ENCODE measurements at places on chromosomes 4 and X.
A peak's percentile ranks its signal among the peaks of the same experiment; 100 is the strongest.

DNA sequence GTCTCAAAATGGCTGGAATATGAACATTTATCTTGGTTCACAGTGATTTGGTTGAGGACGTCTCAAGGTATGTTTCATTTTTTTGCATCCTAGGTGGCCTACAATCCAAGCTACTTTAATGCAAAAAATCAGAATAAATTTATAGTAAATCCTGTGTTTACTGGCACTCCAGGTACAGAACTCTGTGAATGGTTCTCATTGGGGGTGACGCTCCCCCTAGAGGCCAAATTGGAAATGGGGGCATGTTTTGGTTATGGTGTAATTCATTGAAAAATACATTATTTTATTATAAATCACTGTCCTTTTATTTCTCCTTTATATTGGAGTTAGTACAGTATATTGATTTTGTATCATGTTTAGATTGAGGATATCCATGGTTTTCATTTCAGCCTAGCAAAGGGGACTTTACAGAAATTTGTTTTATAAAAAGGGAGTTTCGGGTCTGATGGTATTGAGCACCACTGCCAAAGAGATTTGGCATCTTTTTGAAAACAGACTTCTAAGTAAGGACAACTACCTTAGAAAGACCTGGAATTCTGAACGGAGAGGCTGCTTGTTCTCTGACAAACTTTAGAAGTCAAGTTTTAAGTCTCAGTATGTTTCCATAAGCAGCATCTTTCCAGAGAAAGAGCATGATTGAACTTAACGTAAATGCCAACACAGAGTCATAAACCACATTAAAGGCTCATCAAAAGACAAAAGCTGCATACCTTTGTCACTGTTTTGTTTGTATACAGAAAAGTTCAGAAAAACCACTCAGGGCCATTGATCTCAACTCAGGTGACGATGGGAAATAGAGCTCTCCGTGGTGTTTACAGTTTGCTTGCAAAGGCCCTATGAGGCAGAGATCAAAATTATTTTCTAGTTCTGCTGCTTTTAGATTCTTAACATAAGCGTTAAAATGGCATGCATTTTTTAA, 19.4 kb downstream of the MTM1 start:
- no peak for DNase-seq

GRCh38 chr4:122992641-122993040, 70.2 kb upstream of the NUDT6 start:
- no peak for DNase-seq

DNA sequence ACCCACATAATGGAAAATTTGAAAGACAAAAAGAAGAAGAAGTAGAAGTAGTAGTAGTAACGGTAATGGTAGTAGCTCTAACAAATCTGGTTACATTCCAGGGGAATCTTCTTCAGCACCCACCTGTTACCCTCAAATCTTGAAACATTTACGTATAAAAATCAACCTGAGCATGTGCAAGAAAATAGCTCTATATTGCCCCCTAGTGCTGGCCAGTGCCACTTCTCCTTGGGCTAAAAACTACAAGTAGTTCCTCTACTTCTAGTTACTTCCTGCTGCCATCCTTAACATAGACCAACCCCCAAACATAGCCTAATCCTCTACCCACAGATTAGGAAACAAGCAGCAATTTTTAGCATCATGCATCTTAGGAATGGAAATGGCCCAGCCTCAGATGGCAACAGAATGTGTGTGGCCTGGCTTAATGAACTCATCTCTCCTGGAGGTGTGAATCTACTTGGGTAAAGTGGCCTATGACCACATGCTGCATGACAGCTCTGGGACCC, 3.1 kb downstream of the PDGFC start:
- DNase-seq = peak; percentile 90

DNA sequence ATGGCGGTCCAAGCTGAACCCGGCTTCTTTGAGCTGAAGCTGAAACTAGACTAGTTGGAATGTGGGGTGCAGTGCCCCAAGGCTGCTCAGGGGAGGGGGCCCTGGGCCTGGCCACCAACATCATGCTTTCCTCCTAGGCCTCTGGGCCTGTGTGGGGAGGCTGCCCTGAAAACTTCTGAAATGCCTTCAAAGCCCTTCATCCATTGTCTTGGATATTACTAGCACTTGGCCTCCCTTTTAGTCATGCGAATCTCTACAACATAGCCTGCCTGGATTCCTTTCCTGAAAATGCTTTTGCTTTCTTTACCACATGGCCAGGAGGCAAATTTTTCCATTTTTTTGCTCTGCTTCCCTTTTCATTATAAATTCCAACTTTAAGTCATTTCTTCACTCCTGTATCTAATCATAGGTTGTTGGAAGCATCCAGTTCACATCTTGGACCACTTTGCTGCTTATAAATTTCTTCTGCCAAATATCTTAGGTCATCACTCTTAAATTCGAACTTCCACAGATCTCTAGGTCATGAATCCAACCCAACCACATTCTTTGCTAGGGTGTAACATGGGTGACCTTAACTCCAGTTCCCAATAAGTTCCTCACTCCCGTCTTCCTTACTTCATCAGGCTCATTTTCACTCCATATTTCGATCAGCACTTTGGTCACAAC, 103.4 kb downstream of the DDIT4L start:
- DNase-seq = no peak

GRCh38 chrX:139680356-139680755, 27.6 kb downstream of the MCF2 start:
- no peak for DNase-seq

GRCh38 chrX:9515489-9515888, 50.6 kb downstream of the TBL1X start:
- no peak for DNase-seq

DNA sequence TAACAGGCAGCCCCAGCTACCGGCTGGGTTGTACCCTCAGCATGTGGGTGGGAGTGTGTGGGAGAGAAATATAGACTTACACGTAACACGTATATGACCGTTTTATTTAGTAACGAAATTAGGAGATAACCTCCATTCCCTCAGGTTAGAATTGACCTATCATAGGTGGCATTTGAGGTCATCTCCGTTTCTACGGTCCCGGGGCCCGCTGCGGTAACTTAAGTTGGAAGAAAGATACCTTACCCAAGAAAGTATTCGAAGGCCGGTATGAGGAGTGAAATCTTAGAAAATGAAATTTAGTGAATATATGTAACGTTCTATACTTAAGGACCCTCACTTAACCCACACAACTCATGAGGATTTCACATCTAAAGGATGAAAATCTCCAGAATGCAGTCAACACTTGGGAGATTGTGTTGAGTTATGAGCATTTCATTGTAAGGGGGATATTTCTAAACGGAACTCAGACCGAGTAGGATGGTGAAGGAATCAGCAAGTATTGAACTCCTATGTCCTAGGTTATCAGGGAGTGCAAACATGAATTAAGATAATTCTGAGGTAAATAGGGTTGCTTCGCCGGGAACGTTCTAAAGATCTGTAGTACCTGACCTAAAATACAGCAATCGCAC, 891 bp downstream of the CISD2 start:
- DNase-seq = no peak

DNA sequence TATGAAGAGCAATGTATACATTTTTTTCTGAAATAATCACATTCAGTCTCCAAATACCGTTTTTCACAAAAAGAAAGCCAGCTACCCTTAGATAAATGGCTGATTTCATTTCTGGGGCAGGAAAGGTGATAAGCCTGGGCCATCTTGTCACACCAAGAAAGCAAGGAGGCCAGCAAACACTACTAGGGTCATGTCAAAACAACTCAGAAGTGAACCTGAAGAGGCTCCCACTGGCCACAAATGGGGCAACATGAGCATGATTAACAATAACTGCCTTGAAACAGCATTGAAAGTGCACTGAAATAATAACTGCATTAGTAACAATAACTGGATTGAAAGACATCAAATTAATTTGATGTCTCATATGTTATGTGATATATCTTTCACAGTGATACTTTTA, 39.3 kb downstream of the SH3KBP1 start:
- no peak for DNase-seq

GRCh38 chrX:21802839-21803238, 36.6 kb upstream of the MBTPS2 start:
- no peak for DNase-seq

GRCh38 chr4:162061214-162061613, 102.6 kb downstream of the FSTL5 start:
- DNase-seq = peak; percentile 43

GRCh38 chr4:38948551-38948950, 80.9 kb downstream of the FAM114A1 start:
- peak; percentile 92 for DNase-seq

GRCh38 chr4:67638136-67638535, 62.8 kb downstream of the UBA6 start:
- no peak for DNase-seq

GRCh38 chr4:117907646-117908045, 126.6 kb upstream of the NDST3 start:
- no peak for DNase-seq

DNA sequence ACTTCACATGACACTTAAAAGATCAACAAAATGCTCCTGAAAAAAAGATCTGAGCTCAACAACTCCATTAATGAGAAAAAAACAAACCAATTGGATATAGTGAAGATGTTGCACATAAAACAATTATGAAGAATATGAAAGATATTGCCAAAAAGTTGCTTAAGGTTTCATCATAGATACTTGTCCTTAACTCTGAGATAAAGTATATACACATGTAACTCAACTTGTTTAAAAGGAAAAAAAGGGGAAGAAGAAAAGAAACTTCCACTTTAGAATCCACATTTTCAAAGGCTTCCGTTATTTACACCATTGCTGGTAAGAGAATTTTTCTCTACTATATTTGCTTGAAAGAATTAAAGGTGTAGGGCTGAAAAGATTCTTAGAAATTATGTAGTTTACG, 2.7 kb downstream of the AFAP1 start:
- DNase-seq = no peak

DNA sequence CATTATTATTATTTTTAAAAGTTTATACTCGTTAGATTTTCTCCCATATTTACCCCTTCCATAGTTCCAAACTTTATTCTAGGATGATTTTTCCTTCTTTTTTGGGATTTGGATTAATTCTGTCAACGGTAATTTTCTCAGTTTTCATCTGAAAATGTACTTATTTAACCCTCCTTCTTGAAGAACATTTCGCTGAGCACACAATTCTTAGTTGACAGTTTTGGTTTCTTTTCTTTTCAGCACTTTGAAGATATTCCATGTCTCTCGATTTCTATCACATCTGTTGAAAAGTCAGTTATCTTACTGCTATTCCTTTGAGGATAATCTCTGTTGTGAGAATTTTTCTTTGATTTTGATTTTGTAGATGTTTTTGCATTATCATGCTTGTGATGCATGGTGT, 85.2 kb downstream of the SCLT1 start:
- DNase-seq = no peak

- DNase-seq = no peak
Measured at GRCh38 chr4:14267373-14268060, 640.0 kb upstream of the BOD1L1 start.

- DNase-seq = peak; percentile 55
Measured at GRCh38 chr4:87007528-87008446, 73.0 kb downstream of the AFF1 start.

GRCh38 chrX:124548571-124548970, 202.2 kb downstream of the SH2D1A start:
- no peak for DNase-seq

DNA sequence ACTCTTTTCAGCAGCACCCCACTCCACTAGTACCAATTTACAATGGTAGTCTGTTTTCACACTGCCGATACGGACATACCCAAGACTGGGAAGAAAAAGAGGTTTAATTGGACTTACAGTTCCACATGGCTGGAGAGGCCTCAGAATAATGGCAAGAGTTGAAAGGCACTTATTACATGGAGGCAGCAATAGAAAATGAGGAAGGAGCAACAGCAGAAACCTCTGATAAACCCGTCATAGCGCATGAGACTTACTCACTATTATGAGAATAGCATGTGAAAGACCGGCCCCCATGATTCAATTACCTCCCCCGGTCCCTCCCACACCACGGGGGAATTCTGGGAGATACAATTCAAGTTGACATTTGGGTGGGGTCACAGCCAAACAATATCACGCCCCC, 34.1 kb upstream of the MAGEA4 start:
- no peak for DNase-seq

DNA sequence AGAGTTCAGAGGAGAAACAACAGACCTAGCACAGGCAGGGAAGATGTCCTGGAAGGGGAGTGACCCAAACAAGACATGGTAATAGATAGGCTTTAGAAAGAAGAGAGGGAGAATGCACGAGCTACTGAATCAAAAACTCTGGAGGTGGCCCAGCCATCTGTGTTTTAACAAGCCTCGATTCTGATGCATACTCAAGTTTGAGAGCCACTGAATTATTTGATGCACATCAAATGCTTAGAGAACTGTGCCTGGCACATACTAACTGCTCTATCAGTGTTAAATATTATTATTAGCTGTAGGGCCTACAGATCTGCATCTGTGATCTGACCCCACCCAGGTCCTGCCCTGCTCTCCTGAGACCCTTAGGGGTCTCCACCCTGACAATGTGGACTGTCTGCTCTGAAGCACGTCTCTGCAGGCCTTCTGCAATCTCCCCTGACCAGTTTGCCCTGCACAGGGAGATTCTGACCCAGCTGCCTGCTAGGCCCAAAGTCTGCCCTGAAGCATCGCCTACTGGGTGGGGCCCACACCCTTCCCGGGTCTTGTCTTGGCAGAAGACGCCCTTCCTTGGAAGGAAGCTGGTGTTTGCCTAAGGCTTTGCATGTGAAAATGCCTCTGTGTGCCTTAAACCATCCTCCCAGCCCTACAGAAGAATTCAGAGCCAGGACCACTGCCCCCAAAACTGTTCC, 201.5 kb upstream of the KLF3 start:
- DNase-seq = no peak

GRCh38 chrX:111244235-111244750, 26.0 kb downstream of the CAPN6 start:
- DNase-seq = peak; percentile 14

GRCh38 chrX:105265093-105265492, 44.6 kb upstream of the TEX13A start:
- DNase-seq = no peak

DNA sequence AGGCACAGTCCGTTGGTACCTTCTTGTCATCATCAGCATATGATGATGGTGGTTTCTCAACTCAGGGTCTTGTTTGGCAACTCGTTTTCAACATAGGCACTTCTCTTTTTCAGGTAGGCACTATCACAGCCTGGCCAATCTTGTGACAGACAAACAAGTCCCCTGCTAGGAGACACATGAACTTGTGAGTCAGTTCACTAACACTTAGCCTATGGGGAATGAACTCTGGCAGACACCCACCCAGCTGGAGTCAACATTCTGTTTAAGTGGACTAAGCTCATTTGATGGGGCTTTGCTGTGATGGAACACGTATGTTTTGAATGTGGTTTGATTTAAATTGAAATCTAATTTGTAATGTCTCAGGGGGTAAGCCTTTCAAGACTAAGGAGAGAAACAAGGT, 100.7 kb upstream of the MAMLD1 start:
- no peak for DNase-seq

- DNase-seq = no peak
Measured at GRCh38 chr4:40327340-40327739, 7.8 kb upstream of the CHRNA9 start.

DNA sequence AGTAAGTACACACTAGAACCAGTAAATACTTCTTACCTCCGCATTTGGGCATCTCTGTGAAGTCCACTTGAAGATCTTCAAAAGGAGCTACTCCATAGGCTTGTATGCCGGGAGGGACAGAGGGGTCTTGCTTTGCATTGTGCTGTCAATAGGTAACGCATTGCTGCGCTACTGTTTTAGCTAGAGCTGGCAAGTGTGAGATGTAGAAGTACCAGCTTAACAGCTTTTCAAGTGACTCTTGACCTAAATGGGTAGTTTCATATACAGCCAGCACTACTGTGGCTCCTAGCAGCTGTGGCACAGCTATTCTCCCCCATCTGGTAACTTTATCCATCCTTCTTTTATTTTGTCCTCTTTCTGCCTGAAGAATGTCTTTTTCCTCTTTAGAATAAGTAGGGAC, 205.3 kb upstream of the KLF8 start:
- DNase-seq = no peak

All from astrocyte of the spinal cord (primary cell).